Glutamatergic neuron (in vitro differentiated cells): ENCODE measurements at places on chromosomes 3 and 15. TPM values are rescaled to one million over a fixed set of nuclear protein-coding genes. Genes with fewer than 3 reads are reported as not detected.

- H3K4me1 ChIP-seq, result peaks cover 1% of the 10 kb centered on the region
- H3K27me3 ChIP-seq, result no peaks in the 10 kb centered on the region
- DNase-seq, result no peak
- H3K4me3 ChIP-seq, result no peak overlapping the region
- H3K27ac ChIP-seq, result no peak overlapping the region
- no peaks in the 10 kb centered on the region for H3K36me3 ChIP-seq
Observed at GRCh38 chr15:96807361-96807760, 476.9 kb downstream of the NR2F2 start.

DNA sequence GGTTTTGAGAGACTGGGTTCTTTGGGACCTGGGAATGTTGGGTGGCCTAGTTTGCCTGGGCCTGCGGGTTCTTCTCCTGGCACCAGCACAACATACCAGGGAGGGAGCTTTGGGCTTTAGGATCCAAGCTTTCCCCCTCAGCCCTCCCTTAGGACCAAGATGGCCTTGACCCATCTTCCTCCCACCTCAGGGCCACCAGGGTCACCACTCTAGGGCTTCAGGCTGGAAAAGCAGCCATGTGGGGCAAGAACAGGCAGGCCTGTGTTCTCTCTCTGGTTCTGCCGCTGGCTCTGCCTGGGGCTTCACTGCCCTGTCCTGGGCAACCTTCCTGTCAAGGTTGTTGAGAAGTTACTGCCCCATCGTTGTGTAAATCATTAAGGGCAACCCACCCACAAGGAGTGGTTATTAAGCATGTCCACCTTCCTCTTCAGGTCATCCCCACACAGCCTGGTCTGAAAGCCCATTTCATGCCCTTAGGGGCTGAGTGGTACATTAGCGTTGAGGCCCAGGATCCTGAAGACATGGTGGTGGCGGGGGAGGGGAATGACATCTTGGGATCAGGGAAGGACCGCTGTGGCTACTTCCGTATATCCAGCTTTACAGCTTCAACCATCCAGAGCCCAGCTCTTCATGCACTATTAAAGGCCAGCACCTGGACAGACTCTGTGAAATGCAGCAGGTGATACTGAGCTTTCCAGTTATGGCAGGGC lies 652 bp downstream of the DUOX1 start:
- no peak overlapping the region for H3K4me3 ChIP-seq
- peaks cover 31% of the 10 kb centered on the region for H3K27me3 ChIP-seq
- no peaks in the 10 kb centered on the region for H3K36me3 ChIP-seq
- no peak for DNase-seq
- H3K4me1 ChIP-seq, result peaks cover 2% of the 10 kb centered on the region

- H3K4me3 ChIP-seq, result no peak overlapping the region
- DNase-seq, result peak; percentile 29
- H3K4me1 ChIP-seq, result peaks cover 7% of the 10 kb centered on the region
- no peak overlapping the region for H3K27ac ChIP-seq
Observed at GRCh38 chr3:67357610-67358458, 296.6 kb downstream of the SUCLG2 start.

DNA sequence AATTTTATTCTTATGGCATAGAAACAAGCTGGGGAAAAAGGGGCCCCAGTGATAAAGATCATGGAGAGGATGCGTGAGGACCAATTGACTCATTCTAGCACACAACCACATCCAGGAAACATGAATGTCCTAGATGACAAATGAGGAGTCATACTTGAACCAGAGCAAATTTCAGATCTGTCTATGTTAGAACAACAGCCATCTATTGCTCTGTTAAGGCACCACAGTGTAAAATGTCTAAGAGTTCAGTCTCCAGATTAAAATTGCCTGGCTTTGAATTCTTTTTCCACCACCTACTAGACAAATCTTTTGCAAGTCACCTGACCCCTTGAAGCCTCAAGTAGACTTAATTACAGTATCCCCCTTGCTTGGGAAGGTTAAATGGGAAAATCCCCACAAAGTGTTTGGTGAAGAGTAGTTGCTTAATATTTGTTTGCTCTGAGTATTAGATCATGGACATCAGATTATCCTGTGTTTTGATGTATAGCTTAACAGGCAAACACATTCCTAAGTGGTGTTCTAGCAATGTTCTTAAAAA lies 258.7 kb upstream of the TGFBR2 start:
- DNase-seq, result no peak
- H3K27me3 ChIP-seq, result no peaks in the 10 kb centered on the region
- H3K27ac ChIP-seq, result no peak overlapping the region
- no peak overlapping the region for H3K4me3 ChIP-seq
- H3K4me1 ChIP-seq, result no peaks in the 10 kb centered on the region

- H3K27me3 ChIP-seq, result peaks cover 11% of the 10 kb centered on the region
- peak overlapping the region; percentile 97 for H3K27ac ChIP-seq
- peaks cover 26% of the 10 kb centered on the region for H3K4me1 ChIP-seq
- H3K4me3 ChIP-seq, result peak overlapping the region; percentile 90
Observed at GRCh38 chr3:185823078-185824044, 1.5 kb downstream of the IGF2BP2 start.

DNA sequence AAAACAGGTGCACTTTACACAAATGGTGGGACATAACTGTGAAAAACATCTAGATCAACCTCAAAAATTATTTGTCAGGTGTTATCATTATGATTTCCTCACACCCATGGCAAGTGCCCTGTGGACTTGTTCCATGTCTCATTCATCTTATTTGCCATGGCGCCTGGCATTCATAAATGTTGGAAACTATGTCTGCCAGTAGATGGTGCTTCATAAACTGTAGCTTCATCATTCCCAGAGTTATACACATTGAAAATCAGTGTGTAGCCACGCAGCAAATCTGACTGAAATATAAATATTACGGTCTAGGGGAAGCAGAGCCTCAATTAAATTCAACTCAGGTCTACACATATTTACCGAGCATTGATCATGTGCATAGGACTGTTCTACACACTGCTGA lies 90.7 kb downstream of the IMPG2 start:
- H3K4me1 ChIP-seq, result peaks cover under 1% of the 10 kb centered on the region
- no peak overlapping the region for H3K4me3 ChIP-seq
- DNase-seq, result no peak
- H3K36me3 ChIP-seq, result no peaks in the 10 kb centered on the region
- H3K27me3 ChIP-seq, result no peaks in the 10 kb centered on the region
- H3K27ac ChIP-seq, result no peak overlapping the region

DNA sequence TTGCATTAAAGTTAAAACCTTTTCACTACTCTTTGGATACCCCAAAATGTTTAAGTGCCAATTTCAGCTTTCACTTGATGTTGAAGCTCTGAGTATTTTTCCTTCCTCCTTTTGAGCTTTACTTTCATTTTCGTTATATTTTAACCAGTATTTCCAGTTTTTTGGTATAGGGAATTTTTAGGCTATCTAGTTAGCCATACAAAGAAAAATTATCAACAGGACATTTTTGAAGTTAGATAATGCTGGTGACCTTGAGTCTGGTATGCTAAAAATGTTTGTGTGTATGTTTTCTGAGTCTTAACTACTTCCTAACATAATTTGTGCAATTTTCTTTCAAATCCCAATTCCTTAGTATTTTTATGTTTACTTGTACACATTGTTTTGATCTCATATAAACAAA lies 284.8 kb downstream of the OTOL1 start:
- no peak for DNase-seq
- no peaks in the 10 kb centered on the region for H3K27me3 ChIP-seq
- H3K36me3 ChIP-seq, result peaks cover 4% of the 10 kb centered on the region
- H3K27ac ChIP-seq, result no peak overlapping the region
- H3K4me1 ChIP-seq, result peaks cover 3% of the 10 kb centered on the region

GRCh38 chr15:69555080-69555479 lies 102.5 kb downstream of the RPLP1 start:
- no peak overlapping the region for H3K4me3 ChIP-seq
- peaks cover 21% of the 10 kb centered on the region for H3K4me1 ChIP-seq
- H3K27me3 ChIP-seq, result no peaks in the 10 kb centered on the region
- no peak overlapping the region for H3K27ac ChIP-seq

DNA sequence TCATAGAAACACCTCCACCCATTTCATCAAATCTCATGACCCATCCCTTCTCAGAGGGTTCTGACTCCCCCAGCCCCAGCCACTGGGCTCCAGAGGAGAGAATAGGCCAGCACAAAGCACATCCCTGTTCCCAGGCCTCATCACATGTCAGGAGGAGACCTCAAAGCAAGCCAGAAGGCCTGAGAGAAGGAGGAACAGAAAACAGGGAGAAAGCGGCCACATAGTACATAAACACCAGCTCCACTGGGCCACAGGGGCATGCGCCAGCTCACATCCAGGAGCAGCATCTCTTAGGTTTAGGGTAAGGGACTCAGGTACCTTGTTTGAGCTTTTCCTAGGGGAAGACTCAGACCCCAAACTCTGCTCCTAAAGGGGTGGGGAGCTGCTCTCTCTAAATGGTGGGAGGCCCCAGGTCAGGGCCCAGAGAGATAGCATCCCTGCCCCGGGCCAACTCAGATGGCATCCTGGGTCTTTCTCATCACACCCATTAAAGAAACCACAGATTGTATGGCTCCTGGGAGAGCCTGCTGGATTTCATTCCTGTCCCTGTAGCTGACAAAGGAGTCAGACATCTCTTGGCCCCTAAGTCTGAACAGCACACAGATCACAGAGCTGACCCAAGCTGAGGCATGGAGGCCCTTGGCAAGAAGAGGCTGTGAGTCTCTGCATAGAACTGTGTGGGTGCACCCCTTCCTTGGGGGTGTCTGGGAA lies 2.5 kb downstream of the SHF start:
- H3K4me1 ChIP-seq, result peaks cover 38% of the 10 kb centered on the region
- H3K36me3 ChIP-seq, result peaks cover 14% of the 10 kb centered on the region
- peak overlapping the region; percentile 100 for H3K4me3 ChIP-seq
- DNase-seq, result no peak
- peak overlapping the region; percentile 100 for H3K27ac ChIP-seq
- H3K27me3 ChIP-seq, result peaks cover 42% of the 10 kb centered on the region

Gene PCOLCE2
- total RNA-seq, result 33.4 TPM

Gene SRGAP3
- 197 TPM for total RNA-seq

DNA sequence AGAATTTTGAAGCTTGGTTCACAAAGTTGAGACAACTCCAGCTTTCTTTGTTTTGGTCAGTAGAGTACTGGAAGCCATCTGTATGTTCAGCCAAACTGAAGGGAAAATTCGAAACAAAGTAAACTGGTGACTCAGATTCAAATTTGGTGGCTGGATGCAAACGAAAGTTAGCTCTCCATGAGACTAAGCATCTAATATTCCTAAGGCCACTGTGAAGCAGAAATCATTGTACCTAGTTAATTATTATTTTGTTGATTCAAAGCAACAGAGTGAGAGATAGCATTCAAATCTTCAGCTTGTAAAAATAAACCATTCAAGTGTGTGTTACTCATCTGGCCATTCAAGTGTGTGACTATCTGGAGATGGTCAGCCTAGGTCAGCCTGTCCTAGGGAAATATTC lies 42.1 kb downstream of the NR2F2 start:
- H3K36me3 ChIP-seq, result no peaks in the 10 kb centered on the region
- DNase-seq, result no peak
- H3K27me3 ChIP-seq, result peaks cover 29% of the 10 kb centered on the region
- no peak overlapping the region for H3K4me3 ChIP-seq
- H3K27ac ChIP-seq, result no peak overlapping the region

- H3K36me3 ChIP-seq, result no peaks in the 10 kb centered on the region
- peaks cover 8% of the 10 kb centered on the region for H3K27me3 ChIP-seq
- H3K4me3 ChIP-seq, result peak overlapping the region; percentile 91
- H3K4me1 ChIP-seq, result peaks cover 68% of the 10 kb centered on the region
Observed at GRCh38 chr3:186095561-186096081, 13.3 kb downstream of the ETV5 start.
